ENCODE measurements at places on chromosomes 2 and 18.

DNA sequence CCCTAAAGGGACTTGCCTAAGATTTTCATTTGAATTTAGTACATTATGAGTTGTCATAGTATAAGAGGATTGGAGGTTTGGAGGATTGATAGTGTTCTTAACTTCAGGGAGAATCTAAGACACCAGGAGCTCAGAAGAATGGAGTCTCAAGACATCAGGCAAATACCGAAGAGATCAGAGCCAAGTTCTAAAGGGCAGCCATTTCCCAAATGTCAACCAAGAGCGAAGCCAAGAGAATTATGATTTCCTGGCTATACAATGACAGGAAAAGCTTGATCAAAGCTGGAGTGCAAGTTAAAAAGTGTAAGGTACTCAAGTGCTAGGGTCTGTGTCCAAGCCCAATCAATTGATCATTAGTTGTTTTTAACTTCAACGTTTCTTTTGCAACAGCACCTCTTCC is 283.0 kb upstream of the FN1 start:
- DNase-seq: no peak

- no peak for DNase-seq
Observed at GRCh38 chr2:226387499-226387942, 412.1 kb downstream of the IRS1 start.

DNA sequence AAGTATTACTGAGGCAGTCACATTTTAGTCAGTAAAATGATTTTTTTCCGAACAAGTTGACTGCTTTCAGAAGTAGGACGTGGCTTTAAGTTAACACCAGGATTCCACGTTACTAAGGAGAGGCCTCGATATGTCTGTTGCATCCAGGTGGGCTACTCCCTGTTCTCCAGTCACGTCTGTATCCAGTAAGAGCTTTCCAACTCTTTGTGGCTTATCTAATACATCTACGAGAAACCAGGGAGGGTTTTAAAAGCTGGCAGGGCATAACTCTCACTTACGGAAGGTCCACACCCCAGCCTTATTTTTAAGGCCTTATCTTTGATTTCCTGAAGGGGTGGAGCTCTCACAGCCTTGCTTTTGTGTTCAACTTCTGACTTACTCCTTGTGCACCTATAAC is 99.2 kb downstream of the SLC8A1 start:
- DNase-seq: no peak

- no peak for DNase-seq
Observed at GRCh38 chr2:165804719-165805118, 10.7 kb upstream of the GALNT3 start.

- DNase-seq: peak; percentile 60
Observed at GRCh38 chr2:28606986-28607441, 111.2 kb downstream of the PLB1 start.

- DNase-seq: no peak
Observed at GRCh38 chr2:60633615-60634014, 80.2 kb upstream of the BCL11A start.

DNA sequence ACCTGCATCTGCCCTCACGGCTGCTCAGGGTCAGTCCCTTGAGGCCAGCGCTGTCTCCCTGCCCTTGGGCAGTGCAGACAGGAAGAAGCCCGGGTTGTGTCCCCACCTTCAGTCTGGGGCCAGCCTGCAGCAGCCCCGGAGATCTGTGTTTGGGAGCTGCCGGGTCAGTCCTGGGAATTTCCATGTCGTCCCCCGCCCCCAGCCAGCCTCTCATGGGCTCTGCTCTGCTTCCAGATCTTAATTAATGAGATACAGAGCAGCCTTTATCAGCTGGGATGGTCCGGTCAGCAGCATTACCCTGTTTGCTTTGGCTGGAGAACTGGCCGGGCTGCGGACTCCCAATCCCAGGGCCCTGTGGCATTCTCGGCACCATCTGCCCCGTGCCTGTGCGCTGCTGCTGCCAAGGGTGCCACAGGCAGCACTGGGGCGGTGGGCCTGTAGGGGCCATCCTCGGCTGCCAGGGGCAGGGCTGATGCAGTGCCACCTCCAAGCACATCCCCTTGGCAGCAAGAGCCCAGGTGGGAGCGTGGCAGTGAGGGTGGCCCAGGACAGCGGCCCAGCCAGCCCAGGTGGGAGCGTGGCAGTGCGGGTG is 2.4 kb downstream of the BOK start:
- no peak for DNase-seq

GRCh38 chr2:100029460-100029859 is 112.9 kb downstream of the AFF3 start:
- no peak for DNase-seq

DNA sequence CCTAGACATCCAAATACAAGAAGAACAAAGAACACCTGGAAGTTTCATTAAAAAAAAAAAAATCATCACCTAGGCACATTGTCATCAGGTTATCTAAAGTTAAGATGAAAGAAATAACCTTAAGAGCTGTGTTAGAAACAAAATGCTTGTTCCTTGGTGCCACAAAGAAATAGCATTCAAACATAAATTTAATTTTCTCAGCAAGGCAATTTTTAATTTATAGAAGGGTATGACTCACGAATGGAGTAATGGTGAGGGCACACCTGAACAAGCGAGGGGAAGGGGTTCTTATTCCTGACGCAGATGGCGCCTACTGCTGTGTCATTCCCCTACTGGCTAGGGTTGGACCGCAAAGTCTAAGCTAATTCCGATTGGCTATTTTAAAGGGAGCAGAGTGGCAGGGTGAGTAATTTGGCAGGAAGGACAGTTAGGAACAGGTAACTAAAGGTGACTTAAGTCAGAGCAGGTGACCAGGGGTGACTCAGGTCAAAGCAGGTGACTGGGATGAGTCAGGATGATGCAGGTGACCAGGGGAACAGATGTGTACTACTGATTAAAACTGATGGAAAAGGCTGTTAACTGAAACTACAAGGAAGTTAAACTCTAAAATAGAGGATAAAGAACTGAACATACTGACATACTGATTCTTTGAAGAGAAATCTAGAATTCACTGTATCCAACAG is 30.0 kb upstream of the TWSG1 start:
- no peak for DNase-seq

- no peak for DNase-seq
Observed at GRCh38 chr2:176297067-176297466, 27.8 kb downstream of the MTX2 start.

GRCh38 chr2:23838581-23838980 is 88.3 kb downstream of the ATAD2B start:
- no peak for DNase-seq

DNA sequence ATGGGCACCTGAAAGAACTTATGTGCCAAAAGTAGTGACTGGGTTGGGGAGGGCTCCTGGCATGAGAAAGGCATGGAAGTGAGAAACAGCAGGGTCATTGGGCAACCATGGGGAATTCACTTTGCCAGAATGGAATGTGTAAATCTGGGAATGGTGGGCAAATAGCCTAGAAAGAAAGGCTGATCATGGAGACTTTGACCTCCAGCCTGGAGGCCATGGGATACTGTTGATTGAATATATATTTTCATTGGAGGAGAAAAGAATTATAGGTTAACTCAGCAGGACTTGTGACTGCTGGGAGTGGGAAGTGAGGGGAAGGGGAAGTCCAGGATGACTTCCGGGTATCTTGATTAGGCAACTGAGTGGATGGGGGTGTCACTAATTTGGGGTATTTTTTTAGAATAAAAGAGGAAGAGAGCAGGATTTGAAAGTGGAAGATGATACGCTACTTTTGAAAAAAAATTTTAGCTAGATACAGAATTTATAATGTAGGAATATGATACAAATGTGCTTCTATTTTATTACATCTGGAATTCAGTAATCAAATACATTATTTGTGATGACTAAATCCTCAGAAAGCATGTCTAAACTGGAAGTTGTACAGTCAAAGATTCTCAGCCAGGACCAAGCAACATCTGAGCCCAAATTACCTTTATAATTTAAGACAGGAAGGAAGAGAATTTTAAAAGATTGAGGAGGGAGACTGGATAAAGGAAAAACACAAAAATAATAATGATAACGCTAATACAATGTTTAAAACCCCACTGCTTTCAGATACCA is 116.2 kb downstream of the GATA6 start:
- no peak for DNase-seq

- DNase-seq: no peak
Observed at GRCh38 chr2:120267348-120267747, 14.7 kb downstream of the RALB start.

DNA sequence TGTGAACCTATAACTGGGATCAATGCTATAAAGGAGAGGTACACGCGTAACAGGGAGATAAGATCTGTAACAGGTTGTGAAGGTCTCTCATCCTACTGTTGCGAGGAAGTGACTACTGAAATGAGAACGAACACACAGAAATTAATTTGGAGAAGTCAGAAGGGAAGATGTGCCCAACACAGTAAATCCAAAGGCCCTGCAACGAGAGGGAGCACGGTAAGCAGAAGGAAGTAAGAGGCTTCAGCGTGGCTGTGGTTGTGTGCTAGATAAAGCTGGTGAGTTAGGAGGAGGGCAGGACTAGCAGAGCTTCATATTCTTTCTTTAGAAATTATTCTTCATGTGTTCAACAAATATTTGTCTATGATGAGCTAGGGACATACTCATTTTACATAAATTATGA is 2.5 kb upstream of the ATG16L1 start:
- DNase-seq: no peak
